Cerebellum (tissue), 4 donors: ENCODE measurements at places on chromosomes 5 and 9. TPM values are rescaled to one million over a fixed set of nuclear protein-coding genes. Genes with fewer than 3 reads are reported as not detected.

DNA sequence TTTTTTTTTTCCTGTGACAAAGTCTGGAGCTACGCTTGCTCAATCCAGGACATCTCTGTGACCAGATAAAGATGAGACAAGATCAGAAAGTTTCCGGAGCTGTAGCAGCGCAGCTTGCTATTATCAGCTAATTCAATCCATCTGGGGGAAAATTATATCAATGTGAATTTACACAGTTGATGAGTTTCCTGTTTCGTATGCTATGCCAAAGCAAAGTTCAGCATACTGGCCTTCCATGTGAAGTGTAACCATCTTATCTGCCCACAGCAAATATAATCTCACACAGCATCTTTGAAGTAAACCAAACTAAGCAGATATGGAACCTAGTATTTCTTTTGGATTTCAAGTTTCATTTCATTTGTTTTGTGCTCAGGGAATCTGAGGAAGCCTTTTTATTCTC lies 1767.7 kb downstream of the EFNA5 start:
- DNase-seq, result no peak

DNA sequence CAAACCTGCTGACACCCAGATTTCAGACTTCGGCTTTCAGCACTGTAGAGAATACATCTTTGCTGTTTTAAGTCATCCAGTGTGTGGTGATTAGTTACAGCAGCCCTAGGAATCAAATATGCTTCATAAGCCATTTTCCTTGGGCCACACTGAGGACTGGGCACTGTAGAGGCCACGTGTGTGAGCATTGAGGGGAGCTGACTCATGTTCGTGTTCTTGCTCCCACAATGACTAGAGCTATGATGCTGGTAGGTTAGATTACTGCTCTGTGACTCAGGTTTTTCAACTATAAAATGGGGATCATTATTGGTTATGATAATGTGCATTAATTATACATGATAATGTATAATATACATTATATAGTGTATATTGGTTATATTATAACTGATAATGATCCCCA lies 96.5 kb upstream of the PALM2AKAP2 start:
- DNase-seq, result no peak

DNA sequence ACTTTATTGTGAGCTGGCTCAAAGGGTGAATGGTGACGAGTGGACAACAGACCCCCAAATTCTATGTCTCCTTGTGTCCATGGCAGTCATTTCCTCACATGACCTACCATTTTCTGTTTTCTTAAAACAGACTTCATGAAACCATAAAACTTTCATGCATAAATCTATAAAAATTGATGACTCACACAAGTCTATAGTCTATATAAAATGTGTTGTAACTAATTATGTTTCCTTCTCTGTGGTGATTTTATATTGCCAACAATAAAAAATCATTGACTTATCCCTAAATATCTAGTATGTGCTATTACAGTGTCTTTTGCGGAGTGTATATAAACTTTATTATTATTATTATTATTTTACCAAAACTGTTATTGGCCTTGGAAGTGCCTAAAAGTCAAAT lies 382.4 kb downstream of the MAT2B start:
- DNase-seq, result no peak

Gene INVS
- 39.6 TPM for total RNA-seq

Gene ADAMTSL2
- total RNA-seq, result 1.8 TPM

DNA sequence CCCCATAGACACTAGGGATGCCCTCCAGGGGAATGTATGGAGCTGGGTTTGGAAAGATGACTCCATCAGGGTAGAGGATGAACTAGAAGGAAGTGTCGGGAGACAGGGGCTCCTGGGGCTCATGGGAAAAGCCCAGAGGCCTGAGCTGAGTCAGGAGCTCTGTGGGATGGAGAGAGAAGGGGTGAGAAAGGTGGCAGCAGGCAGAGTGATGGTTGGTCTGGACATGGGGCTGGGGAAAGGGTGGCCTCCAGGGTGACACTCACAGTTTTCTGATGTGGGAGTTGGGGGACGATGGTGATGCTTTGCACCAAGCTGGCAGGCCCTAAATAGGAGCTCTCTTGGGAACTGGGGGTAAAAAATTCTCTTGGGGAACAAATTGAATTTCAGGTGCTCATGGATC lies 213.5 kb upstream of the MVB12B start:
- DNase-seq, result no peak

DNA sequence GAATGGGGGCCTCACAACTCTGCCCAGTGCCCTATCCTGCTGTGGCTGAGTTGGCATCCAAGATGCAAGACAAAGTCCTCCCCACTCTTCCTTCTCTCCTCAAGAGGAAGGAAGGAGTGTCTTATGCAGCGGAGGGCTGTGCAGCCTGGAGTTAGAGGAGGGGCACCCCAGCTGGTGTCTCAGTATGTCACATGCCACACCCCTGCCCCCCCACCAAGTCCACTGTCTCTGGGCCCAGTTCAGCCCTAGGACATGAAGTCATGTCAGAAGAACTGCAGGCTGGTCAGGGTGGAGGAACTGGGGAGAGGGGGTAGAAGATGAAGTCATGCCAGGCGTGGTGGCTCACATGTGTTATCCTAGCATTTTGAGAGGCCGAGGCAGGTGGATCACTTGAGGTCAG lies 28.0 kb upstream of the SLC28A3 start:
- no peak for DNase-seq

DNA sequence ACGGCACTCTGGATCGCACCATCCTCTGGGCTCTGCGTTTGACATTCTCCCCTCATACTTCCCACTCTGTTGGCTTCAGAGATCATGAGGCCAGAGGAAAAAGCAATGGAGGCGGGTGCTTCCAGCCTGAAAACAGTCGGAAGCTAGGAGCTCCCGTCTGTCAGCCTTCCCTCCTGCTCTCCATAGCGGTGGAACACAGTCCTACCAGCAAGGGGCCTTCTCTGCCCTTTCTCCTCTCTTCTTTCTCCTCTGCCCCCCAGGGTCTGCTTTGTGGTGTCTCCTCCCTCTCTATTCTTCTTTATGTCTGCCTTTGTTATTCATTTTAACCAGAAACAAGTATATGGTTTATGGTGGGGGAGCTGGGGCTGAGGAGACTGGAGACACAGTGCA lies 152.5 kb upstream of the NFIB start:
- no peak for DNase-seq

GRCh38 chr5:173547579-173547978 lies 68.9 kb downstream of the BOD1 start:
- no peak for DNase-seq

DNA sequence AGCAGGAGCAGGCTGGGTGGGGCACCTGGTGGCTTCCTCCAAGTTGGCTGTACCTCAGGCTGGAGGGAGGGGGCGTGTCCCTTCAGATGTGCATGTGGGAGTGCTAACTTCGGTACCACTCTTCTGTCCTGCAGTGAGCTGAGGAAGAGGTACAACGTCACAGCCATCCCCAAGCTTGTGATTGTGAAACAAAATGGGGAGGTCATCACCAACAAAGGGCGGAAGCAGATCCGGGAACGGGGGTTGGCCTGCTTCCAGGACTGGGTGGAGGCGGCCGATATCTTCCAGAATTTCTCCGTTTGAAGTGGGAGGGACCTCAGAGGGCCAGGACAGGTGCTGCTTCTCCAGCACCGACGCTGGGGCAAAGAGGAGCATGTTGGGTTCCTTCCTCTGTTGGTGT lies 9.3 kb downstream of the NXNL2 start:
- no peak for DNase-seq

DNA sequence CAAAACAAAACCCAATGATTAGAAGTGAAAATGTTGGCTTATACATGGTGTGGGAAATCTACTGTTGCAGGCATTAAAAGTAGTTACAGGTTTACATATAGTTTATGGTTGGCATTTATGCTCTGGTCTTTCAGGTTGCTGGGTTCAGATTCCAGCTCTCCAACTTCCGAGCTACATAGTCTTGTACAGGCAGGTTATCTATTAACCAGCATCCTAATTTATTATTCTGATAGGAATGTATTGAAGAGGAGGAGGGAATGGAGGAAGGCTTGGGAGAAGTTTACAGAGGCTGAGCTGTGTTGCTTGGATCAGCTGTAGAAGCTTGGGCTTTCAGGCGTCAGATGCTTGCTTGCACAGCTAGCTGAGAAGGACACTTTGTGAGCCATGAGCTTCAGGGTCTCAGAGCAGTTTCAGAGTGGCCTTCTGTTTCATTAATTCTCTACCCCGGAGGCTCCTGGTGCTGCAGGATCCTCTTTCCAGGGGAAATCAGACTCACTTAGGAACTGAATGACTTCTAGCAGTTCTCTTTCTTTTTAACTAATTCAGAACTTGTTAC lies 11.7 kb upstream of the ERBIN start:
- no peak for DNase-seq

GRCh38 chr5:124297826-124298225 lies 448.6 kb downstream of the ZNF608 start:
- no peak for DNase-seq

Gene ZER1
- total RNA-seq, result 21.8 TPM

GRCh38 chr9:81771571-81771970 lies 82.2 kb upstream of the TLE1 start:
- no peak for DNase-seq

GRCh38 chr5:416636-416960 lies 26.4 kb upstream of the EXOC3 start:
- DNase-seq, result no peak

- DNase-seq, result no peak
These were observed 15.9 kb downstream of the MAN2A1 start for GRCh38 chr5:109705596-109705995.

DNA sequence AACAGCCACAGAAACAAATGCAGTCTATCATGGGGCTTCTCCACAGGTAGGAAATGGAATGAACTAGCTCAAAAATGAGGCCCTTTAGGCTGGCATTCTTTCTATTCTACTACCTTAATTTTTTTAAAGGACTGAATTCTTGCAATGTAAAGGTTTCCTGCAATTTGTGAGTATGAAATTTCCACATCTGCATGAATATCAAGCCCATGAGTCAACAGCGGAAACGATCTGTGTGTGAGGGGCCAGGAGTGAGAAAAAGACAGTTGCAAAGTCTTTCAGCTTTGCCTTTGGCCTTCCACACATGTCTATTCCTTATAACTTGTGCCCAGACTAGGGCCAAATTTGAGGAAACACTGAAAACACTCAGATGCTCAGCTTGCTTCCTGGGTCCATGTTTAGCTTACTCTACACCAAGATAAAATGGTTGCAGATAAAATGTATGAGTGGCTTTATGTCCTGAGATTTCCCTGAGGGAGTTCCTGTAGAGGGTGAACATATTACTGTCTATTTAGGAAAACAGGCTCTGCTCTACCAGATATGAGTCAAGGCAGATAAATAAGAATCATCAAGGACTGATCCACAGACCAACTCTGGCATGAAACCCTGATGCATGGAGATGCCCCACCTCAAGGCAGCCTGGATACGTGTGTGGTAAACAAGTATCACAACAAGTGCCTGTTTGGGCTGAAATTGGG lies 46.5 kb downstream of the RETREG1 start:
- DNase-seq, result no peak

DNA sequence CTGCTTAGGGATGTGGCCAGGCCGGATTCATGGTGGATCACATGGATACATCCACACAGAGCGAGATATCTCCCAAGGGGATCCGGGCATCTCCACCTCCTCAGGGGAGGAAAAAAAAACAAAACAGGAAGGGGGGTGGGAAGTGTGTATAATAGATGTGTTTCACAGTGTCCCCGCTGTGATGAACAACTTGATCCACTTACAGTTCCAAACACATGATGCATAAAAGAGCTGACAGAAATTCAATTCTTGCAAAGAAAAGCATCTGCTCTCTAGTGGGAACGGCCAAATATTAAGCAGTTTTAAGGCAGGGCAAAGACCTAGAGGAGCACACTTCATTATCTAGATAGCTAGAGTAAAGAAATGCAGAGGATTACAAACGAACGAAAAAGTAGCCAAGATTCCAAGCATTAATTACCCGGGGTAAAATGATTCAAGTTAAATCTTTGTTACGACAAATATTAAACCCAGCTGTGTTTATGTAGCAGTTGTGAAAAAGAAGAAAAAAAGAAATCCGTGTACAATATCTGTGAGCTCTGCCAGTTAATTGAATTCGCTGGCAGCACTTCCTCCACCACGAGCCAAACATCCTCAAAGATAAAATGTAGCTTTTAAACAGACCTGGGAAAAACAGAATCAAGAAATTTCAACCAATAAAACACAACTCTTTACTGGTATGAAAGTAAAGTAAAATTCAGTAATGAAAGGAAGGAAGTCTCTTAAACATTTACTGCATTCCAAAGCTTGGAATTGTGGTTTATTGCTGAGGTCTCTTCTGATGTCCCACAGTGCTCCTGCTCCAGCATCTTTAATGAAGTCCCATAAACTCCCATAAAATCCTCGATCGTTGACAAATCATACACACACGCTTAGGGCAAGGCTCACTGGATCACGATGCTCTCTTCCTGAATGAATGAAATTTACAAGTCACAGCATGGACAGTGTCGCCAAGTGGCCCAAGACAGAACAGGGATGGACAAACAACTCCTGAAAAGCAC lies 213.0 kb downstream of the CRB2 start:
- DNase-seq, result peak; percentile 15

Gene OR1Q1
- not detected for total RNA-seq

Gene SPARC
- total RNA-seq, result 148 TPM

DNA sequence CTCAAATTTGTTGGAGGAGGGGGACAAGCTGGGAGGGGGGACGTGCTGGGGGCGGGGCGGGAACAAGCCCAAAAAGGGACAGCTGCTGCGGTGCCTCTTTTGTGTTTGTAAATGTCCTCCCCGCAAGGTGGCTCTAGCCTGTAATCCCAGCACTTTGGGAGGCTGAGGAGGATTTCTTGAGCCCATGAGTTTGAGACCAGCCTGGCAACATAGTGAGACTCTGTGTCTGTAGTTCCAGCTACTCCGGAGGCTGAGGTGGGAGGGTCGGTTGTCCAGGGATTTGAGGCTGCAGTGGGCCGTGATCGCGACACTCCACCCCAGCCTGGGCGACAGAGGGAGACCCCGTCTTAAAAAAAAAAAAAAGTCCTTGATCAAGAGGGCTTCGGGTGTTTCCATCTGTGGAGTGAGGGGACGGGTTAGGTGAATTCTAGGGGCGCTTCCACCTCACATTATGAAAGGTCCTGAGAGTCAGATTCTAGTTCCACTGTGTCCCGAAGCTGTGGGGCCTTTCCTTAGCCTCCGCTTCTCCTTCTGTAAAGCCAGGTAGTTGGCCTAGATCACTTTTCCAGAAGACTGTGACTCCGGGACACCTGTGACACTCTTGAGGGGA lies 779 bp upstream of the CTNNA1 start:
- no peak for DNase-seq

Gene ACO1
- 13.7 TPM for total RNA-seq

GRCh38 chr5:97087138-97087537 lies 55.3 kb downstream of the LIX1 start:
- no peak for DNase-seq
